ENCODE measurements at places on chromosomes 13 and 19.

DNA sequence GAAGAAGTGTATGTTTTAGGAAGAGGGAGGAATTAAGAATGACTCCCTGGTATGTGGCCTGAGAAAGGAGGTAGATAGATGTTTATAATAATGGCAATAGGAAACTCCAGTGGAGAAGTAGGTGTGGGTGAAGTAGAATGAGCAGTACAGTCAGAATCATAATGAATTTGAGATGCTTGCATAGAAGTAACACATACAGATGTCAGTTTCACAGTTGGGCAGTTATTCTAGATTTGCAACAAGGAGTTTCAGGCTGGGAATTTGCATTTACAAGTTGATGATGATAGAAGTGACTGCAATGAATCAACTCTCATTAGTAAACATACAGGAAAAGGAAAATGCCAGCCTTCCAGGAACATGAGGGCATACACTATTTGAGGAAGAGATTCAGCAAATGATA lies 149.0 kb downstream of the SLITRK1 start:
- no peak for DNase-seq

DNA sequence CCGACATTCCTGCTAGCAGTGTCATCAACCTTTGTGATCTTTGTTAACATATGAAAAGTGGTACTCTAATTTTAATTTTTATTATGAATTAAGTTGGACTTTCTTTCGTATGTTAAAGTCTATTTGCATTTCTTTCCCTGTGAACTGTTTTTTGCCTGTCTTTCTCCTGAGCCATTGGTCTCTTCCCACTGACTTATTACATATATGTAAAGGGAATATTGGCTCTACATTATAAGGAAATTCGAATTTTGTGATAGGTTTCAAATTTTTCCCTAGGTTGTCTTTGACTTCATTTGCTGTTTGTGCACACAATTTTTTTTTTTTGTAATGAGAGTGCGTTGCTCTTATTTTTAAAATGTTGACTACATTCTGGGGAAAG lies 442 bp upstream of the CDC16 start:
- DNase-seq: no peak

DNA sequence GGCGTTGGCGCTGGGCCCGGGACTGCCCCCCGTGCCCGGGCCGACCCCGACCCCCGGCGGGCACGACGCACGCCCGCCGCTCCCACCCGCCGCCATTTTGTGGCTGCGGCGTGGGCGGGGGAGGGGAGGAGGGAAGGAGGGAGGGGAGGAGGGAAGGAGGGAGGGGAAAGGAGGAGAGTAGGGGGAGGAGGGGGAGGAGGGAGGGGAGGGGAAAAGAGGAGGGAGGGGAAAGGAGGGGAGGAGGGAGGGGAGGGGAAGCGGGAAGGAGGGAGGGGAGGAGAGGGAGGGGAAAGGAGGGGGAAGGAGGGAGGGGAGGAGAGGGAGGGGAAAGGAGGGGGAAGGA lies at the start of gene BTBD2:
Gene BTBD2, minus strand, starts transcription at position 107 of the 343 bp plus-strand sequence. Its CDS starts 11 bp downstream, at position 96.
- DNase-seq: peak; percentile 86

DNA sequence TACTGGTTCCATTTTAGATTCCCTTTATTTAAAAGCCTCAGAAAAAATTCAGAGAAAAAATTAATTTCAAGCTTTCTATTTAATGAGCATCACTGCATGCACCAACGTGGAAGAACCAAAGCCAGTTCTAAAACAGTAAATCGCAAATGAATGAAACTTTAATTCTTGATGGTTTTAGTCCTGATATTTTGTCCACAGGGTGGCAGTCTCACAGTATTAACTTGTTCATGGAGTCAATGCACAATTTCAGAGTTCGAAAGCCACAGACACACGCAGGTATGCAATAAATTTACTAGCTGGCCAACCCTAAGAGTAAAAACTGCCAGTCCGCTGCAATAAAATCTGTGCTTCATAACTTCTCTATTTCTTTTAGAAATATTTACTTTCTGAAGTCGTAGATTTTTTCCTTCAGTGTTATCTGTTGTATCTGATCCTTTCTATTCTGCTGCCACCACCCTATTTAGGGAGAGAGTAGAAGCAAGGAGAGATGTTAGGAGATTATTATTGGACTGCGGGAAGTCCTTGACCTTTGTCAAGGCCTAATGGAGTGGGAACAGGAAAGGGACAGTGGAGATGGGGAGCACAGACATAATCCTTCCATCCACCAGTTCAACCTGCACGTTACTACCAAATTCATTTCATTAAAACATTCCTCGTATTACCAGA lies 7.0 kb upstream of the WBP4 start:
- peak; percentile 72 for DNase-seq

DNA sequence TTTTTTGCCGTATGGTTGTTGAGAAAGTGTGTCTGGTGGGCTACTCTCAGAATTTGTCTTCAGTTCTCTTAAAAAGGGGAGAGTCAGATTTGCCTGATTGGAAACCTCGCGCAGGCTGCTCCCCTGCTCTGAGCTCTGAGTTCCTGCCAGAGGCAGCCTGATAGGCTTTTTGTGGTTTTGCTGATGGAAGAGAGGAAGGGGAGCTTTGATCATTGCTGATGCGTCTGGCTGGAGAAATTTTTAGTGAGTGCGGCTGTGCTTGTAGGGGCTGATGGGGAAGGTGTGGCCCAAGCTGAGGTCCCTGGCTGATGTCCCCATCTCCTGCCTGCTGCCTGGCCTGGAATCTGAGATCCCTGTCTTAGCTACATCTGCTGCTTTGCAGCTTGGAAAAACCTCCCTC lies 2.8 kb downstream of the CHST8 start:
- no peak for DNase-seq

DNA sequence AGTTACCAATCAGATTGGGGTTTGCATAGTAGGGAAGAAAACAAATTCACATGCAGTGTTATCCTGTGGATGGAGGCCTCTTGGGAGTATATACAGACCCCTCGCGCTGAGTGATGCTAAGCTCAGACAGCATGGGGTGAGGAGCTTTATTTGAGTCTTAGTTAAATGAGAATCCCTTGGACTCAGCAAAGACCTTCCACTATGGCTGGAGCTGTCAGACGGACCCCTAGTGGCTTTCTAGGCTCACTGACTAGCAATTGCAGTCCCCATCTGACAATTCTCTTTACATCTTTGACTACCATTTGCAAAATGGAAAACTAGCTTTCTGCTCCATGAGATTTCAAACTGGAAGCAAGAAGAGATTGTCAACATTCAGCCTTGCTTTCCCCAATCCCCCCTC lies 90.4 kb downstream of the STOML3 start:
- DNase-seq: no peak

GRCh38 chr13:20057963-20058362 lies 99.4 kb downstream of the ZMYM2 start:
- no peak for DNase-seq

DNA sequence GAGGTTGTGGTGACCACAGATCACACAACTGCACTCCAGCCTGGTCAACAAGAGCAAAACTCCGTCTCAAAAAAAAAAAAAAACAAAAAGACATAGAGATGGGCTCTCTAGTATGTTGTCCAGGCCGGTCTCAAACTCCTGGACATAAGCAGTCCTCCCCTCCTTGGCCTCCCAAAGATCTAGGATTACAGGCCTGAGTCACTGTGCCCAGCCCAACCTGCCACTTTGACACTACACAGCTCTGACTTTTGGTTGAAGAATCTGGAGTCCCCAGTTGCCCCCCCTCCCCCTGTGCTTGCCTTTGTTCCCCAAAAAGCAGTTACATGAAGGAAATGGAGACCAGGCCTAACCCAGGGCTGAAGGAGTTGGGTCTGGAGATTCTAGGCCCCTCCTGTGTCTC lies 12.9 kb downstream of the CARM1 start:
- peak; percentile 67 for DNase-seq

DNA sequence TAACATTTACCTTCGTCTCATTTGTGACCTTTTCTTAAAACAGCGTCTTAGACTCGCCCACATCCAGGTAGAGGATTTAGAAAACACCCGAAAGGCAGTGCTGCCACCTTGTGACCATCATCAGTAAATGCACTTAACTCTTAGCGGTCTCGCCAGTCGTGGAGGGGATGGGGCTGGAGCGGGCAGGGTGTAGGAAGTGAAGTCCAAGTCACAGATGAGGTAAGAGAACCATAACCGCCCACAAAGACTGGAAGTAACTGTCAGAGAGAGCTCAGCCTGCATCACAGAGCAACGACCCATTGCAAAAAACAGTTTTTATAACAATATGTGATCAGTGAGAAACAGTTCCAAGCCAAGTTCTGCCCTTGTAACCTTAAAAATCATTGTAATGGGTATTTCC lies 10.7 kb upstream of the CEACAM3 start:
- peak; percentile 61 for DNase-seq

- DNase-seq: peak; percentile 26
Observed at GRCh38 chr13:30126903-30127428, 180.4 kb downstream of the KATNAL1 start.

GRCh38 chr19:36460046-36460445 lies 29.3 kb downstream of the ZNF566 start:
- peak; percentile 29 for DNase-seq

GRCh38 chr13:20826843-20827560 lies 53.2 kb upstream of the EEF1AKMT1 start:
- peak; percentile 56 for DNase-seq

GRCh38 chr19:38661136-38661535 lies 13.7 kb downstream of the ACTN4 start:
- peak; percentile 54 for DNase-seq

DNA sequence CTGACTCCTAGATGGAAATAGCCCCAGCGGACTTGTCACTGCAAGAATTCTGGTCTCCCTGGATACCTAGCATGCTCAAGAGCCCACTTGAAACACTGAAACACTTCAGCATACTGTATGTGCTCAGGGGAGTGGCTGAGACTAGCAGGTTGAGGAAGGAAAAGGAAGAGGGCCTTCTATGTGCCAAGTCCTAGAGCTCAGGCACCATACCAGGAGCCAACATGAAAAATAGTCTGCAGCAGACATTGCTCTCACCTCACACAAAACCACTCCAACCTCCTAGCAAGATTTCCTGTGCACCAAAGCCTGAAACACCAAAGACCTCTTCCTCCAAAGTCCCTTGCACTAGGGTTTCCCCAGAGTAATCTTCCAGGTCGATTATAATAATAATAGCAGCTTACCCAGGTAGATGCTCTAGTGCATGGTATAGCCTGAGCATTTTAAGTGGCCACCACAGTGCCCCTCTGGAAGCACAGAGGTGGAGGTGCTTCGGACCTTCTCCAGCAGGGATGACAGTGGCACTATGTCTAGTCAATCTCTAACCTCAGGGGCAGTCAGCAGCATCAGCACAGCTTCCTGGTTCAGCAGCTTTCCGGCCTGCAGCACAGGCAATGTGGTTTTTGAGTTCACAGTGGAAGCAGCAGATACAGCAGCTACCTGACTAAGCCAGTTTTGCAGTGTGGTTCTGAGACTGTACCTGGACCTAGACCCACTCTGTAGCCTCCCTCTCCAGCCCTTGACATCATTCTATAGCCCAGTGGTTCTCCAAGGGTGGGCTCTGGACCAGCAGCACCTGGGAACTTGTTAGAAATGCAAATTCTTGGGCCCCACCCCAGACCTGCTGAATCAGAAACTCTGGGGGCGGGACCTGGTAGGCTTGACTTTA lies 45.6 kb upstream of the UBE2L5 start:
- DNase-seq: no peak
